ENCODE measurements at places on chromosomes 7 and 10.

DNA sequence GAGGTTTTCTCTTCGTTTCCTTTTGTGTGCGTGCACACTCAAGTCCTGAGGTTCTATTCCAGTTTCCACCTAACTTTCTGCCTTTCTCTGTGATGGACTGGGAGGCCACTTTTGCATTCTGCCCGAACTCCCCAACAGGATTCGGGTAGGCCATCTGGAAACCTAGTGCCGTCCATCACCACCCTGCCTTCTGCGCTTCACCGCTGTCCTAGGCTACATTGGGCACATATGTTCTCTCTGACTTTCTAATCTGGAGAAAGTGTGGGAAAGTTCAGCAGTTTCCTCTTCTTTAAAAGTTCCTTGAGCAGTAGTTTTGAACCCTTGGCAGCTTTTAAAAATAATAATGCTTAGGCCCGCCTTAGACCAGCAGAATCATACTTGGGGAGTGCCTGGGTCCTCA lies 46.8 kb downstream of the SHH start:
- no peak for DNase-seq

GRCh38 chr7:146290746-146291145 lies 174.1 kb downstream of the CNTNAP2 start:
- DNase-seq, result no peak

DNA sequence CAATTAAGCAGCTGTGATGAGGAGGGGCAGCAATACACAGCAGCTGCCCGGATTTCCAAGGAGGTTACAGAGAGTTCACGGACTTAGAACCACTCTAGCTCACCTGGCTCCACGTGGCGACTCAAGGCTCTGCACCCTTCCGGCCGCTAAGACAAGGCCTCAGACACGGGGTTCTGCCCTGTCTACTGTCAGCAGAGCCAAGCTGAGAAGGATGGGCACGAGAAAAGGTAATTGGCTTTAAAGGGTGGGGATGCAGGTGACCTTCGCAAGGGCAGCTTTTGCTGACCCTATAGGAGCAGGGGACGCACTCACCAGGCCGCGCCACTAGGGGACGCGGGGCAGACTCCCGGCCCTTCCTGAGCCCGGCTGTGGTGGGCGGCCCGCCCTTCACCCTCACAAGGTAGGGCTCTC lies 152.4 kb downstream of the KIF20B start:
- no peak for DNase-seq

GRCh38 chr7:18119985-18120384 lies 92.3 kb upstream of the PRPS1L1 start:
- no peak for DNase-seq

GRCh38 chr10:22552888-22553378 lies 161.4 kb downstream of the PIP4K2A start:
- no peak for DNase-seq

- DNase-seq, result no peak
Observed at GRCh38 chr10:121057269-121057668, 206.1 kb downstream of the WDR11 start.

- no peak for DNase-seq
Observed at GRCh38 chr7:38112075-38112474, 66.0 kb upstream of the STARD3NL start.

DNA sequence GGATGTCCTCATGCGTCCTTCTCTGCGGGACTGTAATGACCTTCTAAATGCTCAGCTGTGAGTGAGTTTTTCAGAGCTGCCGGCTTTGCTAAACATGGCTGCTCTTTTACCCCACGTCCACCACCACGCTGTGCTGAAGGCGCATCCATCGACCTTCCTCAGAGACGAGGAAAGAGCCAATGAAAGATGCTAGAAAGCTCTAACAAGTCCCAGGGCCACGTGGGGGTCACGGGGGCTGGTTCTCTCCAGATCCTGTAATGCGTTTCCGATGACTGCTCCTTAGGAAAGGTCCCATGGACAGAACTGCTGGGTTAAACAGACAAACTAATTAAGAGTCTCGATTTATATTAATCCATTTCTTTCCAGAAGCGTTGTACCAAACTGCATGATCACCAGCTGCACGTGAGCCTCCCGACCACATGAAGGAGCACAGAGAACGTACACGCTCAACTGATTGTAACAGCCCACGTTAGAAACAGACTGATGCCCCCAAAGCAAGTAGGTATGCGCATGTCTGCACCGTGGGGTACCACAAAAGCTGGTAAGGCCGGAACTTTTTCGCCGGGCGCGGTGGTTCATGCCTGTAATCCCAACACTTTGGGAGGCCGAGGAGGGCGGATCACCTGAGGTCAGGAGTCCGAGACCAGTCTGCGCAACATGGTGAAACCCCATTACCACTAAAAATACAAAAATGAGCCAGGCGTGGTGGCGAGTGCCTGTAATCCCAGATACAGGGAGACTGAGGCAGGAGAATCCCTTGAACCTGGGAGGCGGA lies 109.6 kb downstream of the TCERG1L start:
- DNase-seq, result no peak

DNA sequence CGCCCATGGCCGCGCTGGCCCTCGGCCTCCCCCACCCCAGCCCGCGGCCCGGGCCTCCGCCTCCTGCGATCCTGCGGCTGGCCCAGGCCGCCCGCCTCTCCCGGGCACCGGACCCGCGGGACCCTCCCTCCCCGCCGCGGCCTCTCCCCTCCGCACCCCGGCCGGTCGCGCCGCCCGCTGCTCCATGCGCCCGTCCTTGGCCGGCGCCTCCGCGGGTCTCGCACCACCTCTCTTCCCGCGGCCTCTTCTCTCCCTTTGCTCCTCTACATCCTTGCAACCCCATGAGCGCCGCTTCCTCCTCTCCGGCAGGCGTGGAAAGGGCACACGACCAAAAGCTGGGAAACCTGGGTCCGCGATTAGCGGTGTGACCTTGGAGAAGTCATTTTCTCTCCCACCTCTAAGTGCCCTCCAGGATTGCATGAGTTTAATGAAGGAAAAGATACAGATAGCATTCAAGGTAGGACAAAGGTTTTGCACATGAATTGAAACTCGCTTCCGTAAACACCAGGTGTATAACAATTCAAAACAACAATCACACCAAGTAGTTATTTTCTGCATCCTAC lies 448 bp upstream of the SRPK2 start:
- DNase-seq, result no peak

DNA sequence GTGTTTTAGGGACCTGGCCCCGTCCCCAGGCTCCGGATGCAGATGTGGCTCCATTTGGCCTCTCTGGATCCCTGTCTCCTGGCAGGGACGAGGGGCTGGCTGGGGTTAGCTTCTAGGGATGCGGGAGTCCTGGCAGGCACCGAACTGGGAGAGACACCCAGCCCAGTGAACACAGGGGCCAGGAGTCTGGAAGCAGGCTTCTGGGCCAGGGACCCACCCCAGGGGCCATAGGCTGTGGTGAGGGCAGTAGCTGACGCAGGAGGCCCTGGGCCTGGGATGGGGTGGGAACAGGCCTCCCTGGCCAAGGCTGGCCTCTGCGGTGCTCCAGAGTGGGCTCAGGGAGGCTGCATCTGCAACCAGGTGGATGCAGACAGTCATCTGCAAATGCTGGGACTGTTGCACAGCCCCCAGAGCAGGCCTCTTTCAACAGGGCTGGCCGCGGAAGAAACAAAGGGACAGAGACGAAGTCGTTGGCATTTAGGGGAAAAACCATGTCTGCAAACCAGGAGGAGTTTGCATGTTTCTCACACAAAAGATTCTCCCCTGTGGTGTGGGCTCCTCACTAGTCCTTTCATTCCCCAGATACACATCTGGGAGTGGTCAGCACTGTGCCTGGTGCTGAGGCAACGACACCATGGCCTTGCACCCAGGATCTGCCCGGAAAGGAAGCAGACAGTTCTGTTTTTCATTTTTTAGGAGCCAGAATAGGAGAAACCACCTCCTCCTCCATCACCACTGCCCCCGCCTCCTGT lies 36.4 kb upstream of the ZNF488 start:
- DNase-seq, result no peak

DNA sequence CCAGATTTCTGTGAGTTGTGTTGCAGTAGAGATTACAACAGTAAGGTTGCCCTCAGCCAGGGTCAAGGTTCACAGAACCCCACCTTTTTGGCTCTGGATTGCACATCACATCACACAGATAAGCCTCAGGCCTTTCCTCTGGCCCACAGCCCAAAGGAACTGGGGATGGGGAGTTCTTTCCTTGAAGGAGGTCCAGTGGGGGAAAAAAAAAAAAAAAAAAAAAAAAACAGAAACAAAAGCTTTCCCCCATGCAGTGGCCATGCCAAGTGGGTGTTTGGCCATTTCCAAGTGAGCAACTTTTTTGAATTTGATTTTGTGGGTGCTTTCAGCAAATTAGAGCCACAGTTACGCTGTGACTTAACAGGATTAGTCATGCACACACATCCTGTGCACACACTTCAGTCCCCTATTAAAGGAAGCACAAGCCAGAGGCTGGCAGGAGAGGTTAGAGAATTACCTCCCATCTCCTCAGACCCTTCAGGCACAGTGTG lies 79.3 kb upstream of the NANOS1 start:
- no peak for DNase-seq

- no peak for DNase-seq
Observed at GRCh38 chr10:37549054-37549453, 308.4 kb downstream of the ZNF248 start.

GRCh38 chr10:32946108-32946507 lies 11.9 kb downstream of the ITGB1 start:
- no peak for DNase-seq

GRCh38 chr10:110684800-110685446 lies 40.8 kb downstream of the RBM20 start:
- no peak for DNase-seq

DNA sequence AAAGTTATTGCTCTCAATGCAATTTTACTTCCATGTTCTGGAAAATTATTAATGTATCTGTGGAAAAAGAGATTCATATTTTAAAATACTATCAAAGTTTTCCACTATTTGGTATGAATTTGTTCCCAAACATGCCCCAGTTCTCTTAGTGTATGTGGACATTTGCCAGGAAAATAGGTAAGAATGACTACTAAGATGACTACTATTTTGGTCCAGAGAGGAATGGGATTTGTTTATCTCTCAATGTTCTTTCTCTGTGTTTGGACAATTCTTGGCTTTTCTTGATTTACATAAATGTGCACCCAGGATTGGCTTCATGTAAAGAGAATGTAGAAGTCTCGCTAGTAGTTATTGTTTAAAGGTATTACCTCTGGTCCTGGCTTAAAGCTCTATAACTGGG lies 60.3 kb upstream of the POT1 start:
- no peak for DNase-seq

DNA sequence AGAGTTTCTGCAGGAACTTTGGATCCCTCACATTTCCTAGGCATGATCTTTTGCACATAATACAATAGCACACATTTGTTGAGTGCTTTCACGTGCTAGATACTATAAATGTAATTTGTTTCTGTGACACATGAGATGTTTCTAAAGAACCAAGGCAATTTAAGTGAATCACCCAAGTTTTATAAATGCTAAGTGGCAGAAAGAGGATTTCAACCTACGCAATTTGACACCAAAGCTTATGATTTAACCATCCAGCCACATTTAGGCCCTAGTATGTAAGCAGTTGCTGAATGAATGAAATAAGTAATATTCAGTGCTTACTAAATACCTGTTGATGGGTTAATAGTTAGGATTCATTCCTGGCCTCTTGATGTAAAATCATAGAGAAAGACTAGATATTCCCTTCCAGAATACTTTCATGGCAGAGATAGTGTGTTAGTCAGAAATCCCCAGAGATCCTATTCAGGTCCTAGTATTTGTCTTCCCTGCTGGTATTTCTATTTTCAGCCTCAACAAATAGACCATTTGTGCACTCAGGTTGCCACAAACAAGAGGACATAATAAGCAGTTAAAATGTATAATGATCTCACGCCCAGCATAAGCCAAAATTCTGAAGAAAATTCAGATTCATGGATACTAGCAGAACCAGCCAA lies 572.6 kb downstream of the IPMK start:
- DNase-seq, result no peak

DNA sequence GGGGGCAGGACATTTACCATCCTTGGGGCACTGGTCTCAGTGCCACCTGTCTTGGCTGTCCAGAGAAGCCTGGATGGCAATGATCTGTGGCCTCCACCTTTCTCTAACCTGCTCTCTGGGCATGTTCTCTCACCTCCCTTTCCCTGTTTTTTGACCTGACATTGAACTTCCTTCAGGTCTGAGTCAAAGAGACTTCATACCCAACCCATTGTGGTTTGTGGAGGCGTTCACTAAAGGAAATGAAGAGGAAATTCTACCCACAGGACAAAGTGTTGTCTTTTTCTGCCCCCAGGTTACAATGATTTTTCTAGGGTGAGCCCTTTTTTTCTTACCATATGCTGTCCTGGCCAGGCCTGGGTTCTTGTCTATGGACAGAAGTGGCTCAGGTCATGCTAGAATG lies 76.6 kb downstream of the CYP26A1 start:
- peak; percentile 5 for DNase-seq

- no peak for DNase-seq
Observed at GRCh38 chr10:15158972-15159371, 9.5 kb downstream of the NMT2 start.

DNA sequence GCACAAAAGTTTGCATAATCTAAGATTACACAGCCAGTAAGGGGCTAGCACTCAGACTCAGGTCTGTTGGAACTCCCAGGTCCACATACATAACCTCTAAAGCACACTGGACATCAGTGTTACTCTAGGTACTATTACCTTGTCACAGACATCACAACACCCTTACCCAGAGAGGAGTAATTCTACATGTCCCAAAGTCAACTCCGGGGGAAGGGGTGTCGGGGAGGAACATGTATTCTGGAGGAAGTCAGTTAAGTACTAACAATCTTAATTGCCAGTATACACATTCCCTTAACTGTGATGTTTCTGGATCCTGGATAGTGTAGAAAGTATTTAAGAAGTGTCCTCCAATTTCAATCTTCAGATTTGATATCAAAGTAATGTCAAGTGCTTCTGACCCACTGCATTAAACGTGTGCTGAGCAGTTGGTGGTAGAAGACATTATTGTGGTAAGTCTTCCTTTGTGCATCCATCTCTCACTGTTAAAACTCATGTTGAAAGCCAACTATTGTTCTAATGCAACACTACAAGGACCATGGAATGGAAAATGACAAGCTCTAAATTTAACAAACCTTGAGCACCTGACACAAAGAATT lies 155.4 kb downstream of the CRPPA start:
- DNase-seq, result no peak

- DNase-seq, result no peak
Observed at GRCh38 chr7:27031289-27032172, 64.3 kb downstream of the HOXA1 start.

DNA sequence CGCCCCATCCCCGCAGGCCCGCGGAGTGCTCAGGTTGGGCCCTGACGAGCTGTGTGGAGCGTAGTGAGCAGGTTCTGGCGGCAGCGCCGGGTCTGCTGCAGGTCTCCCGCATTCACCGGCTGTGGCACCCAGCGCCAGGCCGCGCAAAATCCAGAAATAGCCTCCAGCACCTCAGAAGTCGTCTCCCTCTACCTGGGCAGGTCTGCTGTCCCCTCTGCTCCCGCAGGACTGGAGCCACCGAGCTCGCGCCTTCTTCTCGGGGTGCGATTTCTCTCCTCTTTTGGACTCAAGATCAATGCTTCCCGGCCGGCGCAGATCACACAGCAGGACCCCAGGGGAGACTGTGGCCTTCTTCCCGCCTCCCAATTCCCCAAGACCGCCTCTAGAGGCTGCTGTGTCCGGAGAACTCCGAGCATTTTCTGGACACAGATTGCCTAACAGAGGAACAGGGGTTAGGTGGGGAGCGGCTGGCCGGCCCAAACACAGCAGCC lies 8.4 kb downstream of the TLX1 start:
- DNase-seq, result no peak

Data from CD4-positive, alpha-beta T cell treated with Interleukin-4 for 1 hour (primary cell).